ENCODE measurements at places on chromosomes 2 and 18.

- H3K36me3 ChIP-seq: no peaks in the 10 kb centered on the region
- H3K4me3 ChIP-seq: no peak overlapping the region
- H3K4me1 ChIP-seq: no peaks in the 10 kb centered on the region
- no peak overlapping the region for H3K27ac ChIP-seq
Measured at GRCh38 chr2:133942398-133942797, 311.5 kb upstream of the MGAT5 start.

GRCh38 chr18:3619222-3619621 is 169.2 kb downstream of the TGIF1 start:
- no peak for DNase-seq
- peaks cover 2% of the 10 kb centered on the region for H3K4me1 ChIP-seq
- H3K27me3 ChIP-seq: no peaks in the 10 kb centered on the region
- no peak overlapping the region for H3K4me3 ChIP-seq

DNA sequence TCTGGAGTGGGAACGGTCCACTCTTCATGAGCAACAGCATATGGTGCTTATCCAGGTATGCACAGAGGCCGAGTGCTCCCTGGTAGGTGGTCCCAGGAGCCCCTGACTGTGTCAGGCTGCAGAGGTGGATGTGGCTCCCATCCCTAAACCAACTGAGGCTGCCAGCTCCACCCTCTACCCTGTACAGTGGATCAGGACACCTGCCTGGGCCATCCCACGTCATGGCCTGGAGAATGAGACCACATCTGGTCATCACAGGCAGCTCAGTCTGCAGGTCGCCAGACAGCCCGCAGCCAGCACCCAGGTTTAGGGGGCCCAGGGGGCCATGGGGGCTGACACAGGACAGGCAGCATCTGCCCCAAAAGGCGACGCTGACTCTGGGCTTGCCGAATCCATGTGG is 100.3 kb upstream of the TMEM18 start:
- H3K27me3 ChIP-seq: no peaks in the 10 kb centered on the region
- DNase-seq: no peak
- H3K36me3 ChIP-seq: no peaks in the 10 kb centered on the region
- no peak overlapping the region for H3K27ac ChIP-seq
- no peaks in the 10 kb centered on the region for H3K4me1 ChIP-seq

DNA sequence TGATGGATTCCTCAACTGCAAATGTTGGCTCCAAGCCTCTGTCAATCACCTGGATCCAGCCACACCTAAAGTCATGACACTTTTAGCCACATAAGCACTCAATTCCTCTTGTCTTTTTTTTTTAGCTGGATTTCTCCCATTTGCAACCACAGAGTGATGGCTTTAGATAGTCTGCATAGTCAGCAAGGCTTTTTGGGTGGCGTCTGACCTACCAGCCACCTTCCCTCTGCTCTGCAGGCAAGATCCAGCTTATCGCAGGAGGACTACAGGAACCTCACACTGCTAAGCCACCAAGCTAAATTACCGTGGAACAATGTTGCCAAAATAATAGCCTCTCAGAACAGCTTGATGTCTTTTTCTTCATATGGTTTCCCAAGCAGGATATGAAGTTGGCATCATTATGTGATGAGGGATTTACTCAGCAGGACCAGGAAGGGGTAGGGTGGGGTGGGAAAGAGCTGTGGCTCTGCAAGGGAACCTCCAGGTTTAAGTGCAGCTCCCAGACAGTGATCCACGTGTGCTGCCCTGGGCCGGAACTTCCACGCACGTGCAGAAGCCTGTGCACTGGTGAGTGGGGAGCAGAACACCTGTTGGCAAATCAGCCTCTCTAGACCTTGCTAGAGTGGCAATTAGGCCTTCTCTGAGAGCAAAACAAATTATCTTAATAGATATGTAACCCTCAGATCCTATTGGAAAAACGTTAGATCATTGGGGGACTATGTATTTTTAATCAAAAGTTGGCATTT is 170.6 kb upstream of the NCK2 start:
- H3K36me3 ChIP-seq: no peaks in the 10 kb centered on the region
- no peak overlapping the region for H3K4me3 ChIP-seq
- DNase-seq: no peak
- H3K4me1 ChIP-seq: no peaks in the 10 kb centered on the region

DNA sequence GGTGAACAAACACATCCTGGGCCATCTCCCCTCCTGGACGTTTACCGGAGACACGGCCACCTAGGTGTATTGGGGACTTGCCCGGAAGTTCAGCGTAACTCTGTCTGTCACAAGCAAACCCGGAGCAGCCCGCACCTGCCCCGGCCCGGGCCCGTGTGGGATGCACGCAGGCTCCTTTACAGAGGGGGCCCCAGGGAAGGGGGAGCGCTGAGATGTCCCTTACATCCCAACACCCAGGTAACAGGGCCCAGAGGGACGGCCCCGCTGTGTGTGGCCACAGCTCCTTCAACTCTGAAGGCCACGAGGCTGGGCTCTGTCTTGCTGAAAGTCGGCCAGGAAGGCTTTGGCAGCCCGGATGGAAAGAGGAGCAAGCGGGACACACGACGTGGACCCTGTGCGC is 212.8 kb downstream of the TWIST2 start:
- H3K4me1 ChIP-seq: no peaks in the 10 kb centered on the region
- no peak for DNase-seq
- no peaks in the 10 kb centered on the region for H3K36me3 ChIP-seq
- no peak overlapping the region for H3K27ac ChIP-seq

Data from prostate gland (tissue), 2 donors.